Stimulated activated CD8-positive, alpha-beta memory T cell treated with anti-CD3 and anti-CD28 coated beads, Interleukin-15, amount 100 ng/mL, for 24 hours (primary cell): ENCODE measurements at places on chromosomes 4 and X.

GRCh38 chr4:25449688-25450087 is 72.6 kb downstream of the ANAPC4 start:
- DNase-seq = no peak

DNA sequence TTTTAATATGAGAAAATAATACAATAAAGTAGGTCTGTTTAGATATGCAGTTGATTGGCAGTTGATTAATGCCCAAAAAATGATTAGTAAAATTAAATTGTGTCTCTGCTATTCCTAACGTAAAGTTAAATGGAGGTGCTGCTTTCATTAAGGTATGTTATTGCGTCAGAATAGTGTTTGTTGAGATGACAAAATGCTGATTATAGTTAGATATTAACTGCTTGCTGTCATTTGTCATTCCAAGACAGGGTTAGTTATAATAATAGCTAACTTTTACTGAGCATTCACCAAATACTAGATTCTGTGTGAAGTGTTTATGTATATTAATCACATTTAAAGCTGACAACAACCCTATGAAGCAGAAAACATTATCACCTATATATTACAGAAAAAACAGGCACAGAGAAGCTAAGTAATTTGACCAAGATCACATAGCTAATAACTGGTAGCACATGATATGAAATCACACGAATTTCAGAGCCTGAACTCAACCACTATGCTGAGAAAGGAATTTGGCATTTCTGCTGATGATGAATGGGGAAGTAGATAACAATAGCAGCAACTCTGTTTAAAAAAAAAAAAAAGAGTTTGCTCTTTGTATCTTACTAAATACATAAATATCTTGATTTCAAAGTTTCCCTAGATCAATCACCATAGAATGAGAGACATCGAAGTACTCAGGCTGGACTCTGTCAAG is 59.7 kb upstream of the WDR44 start:
- no peak for DNase-seq

- no peak for DNase-seq
Observed at GRCh38 chrX:7047951-7048350, 99.6 kb upstream of the STS start.

DNA sequence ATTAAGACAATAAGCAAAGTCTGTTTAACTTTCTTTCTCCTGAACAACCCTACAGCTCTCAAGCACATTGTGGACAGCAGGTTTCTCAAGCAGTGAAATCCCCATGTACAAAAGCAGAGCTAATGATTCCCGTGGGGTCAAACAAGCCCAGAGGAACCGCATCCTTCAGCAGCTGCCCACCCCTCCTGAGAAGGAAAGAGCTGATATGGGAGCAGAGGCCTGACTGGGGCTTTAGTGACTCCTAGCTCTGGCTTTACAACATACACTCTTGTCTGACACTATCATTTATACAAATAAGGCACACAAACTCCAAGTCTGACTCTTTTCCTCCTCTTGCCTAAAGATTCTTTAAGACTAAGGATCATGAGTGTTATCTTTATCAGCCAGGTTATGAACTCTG is 32.8 kb downstream of the HDAC8 start:
- no peak for DNase-seq

DNA sequence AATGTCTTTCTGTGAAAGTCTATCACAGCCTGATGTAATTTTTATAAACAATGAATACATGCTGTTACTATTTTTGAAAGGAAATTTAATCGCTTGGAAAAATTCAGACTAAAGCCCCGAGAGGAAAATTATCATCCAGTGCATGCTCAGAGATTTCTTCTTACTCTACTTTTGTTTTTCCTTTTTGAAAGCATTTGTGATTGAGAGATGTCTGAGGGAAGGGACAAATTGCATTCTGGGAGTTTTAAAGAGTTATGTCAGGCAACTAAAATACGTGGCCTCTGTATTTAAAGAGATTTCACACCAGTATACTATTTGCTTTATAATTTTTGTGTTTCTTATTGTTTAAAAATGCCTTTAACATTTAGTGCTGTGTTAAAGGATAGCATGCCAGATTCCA is 1.4 kb upstream of the ZFX start:
- DNase-seq = no peak

DNA sequence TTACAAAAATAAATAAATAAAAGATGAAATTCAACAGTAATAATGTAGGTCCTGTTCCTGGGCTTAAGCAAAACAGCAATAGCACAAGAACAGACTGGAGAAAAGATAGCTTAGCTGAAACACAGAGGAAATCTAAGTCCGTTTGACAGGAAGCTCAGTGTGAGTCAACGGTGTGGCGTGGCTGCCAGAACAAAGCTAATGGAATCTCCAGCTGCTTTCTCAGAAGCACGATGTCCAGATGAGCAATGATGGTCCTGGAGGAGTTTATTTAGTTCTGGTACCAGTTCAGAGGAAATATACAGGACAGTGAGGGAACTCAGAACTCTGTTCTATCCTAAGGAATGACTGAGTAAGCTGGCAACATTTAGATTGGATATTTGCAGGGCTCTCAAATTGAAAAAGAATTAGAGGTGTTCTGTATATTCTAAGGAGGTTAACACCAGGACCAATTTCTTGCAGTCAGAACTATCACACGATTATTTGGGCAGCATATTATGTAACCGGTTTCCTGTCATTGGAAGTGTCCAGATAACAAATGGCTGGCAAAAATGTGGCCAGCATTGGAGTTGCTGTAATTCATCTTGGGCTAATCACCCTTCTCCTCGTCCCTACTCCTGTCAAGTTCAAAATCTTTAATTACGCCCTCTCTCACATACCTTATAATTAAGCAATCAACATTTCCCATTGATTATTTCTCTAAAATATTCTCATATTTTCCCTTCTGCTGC is 12.7 kb downstream of the GAB3 start:
- DNase-seq = no peak

DNA sequence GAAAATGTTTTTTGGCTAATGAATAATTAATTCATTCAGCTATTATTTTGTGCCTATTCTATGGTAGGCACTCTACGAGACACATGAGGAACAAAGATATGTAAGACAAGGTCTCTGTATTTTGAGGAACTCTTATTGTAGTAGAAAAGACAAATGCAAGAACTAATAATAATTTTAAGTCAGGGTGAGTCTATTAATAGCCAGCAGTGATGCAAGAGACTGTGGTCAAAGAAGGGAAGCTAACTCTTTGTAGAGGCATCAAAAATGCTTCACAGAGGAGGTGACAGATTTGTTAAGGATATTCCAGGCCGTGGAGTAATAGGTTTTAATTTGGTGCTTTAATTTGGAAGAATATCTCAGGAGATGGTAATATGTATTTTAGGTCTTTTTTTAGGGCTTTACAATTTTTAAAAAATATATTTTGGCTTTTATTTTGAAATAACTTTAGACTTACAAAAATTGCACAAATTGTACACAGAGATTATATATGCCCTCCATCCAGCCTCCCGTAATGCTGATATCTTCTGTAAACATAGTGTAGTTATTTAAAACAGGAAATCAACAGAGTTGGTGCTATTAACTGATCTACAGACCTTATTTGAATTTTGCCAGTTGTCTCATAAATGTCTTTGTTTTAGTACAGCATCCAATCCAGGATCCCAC is 48.1 kb downstream of the DCLK2 start:
- DNase-seq = no peak

GRCh38 chrX:130245441-130245840 is 23.3 kb downstream of the ZNF280C start:
- no peak for DNase-seq

DNA sequence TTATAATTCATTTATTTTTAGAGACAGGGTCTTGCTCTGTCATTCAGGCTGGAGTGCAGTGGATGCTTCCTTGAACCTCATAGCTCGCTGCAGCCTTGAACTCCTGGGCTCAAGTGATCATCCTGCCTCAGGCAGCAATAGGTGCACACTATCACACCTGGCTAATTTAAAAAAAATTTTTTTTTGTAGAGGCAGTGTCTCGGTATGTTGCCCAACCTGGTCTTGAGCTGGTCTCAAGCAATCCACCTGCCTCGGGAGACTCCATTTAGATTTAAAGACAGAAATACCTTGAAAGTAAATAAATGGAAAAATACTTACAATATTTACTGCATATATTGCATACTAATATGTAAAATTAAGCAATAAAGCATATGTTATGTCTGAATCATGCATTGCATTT is 40.3 kb upstream of the MAB21L2 start:
- DNase-seq = no peak
